MV-4-11 (cell line): ENCODE measurements at places on chromosomes 4 and X.

DNA sequence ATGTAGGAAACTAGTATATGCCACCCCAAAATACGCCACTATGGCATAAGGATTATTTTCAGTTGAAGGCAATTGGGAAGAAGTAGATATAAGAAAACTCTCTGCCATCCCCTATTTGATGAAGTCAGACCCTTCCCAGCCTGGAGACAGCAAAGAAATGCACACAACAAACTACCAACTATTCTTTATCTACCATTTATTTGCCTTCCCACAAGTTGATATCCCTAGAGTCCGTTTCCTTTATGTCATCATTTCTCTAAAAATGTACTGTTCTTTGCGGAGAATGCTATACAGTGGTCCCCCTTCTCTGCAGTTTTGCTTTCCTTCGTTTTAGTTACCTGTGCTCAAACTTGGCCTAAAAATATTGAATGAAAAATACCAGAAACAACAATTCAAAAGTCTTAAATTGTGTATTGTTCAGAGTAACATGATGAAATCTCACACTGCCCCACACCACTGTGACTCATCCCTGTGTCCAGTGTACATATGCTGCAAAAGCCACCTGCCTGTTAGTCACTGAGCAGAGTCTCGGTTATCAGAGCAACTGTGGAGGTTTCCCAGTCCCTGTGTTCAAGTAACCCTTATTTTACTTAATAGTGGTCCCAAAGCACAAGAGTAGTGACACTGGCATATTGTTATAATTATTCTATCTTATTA lies 152.3 kb downstream of the WDFY3 start:
- DNase-seq, result peak; percentile 55

- DNase-seq, result no peak
These were observed 67.0 kb downstream of the TNIP2 start for GRCh38 chr4:2689114-2689513.

DNA sequence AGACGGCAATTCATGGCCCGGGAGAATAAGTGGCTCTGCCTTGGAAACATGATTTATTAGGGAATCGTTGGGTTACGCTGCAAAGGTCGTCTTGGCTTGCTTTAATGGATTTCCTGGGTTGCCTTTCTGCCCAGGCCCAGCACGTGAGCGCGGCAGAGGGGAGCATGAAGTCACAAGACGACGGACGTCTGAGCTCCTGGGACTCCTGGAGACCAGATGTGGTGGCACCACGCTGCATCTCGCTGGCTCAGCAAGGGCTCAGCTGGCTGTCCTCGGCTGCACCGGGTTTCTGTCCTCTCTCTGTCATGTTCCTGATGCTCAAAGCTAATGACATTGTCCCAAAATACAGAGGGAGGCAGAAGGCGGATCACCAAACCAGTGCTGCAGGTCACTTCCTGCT lies 61.2 kb downstream of the C4orf50 start:
- no peak for DNase-seq

DNA sequence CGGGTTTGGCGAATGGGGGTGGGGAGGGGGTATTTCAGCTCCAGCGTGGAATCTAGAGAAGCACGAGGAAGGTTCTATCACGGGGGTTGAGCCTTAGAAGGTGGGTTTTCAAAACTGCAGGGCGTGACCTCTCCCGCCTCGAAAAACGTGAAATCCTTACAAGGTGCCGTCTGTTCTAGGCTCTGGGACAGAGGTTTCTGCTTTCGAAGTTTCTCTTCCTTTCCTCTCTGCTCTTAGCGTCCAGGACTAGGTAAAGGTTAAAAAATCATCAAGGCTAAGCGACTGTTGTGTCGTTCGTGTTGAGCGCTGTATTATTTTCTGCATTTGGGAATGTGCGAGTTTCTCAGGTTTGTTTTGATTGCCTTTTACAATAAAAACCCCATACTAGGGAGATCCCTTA lies 1.1 kb downstream of the FHL1 start:
- no peak for DNase-seq

DNA sequence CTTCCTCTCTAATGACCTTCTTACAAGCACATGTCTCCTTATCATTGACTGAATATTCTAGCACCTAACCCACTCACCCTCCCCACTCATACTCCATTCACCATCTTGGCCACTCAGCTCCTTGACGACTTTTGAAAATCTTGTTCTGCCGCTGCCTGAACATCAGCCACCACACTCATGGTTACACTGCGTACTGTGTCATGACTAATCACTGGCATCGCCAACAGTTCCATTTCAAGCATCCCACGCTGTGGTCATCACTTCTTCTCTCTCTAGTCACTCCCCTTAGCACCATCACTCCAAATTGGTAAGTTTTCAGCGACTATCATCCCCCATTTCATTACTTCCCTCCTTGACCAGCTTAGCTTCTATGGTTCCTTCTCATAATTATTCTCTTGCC lies 352.8 kb downstream of the MAPK10 start:
- no peak for DNase-seq

DNA sequence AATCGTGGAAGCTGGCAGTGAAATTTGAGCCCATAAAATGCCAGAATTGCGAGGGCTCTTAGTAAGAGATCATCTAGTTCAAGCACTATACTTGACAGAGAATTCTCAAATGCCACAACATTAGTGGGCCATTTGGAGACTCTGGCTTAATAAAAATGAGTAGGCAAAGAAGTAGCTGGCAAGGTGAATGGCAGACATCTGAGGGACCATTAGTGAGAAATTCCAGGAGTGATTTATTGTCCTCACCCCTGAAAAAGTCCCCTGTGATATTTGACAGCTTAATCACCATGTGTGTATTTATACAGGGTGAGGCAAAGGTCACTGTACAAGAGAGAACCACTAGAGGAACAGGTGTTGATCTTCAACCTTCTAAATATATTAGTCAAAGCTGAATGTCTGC lies 207.5 kb downstream of the CHRDL1 start:
- no peak for DNase-seq

- DNase-seq, result no peak
These were observed 27.7 kb upstream of the GLRB start for GRCh38 chr4:157048248-157048647.

DNA sequence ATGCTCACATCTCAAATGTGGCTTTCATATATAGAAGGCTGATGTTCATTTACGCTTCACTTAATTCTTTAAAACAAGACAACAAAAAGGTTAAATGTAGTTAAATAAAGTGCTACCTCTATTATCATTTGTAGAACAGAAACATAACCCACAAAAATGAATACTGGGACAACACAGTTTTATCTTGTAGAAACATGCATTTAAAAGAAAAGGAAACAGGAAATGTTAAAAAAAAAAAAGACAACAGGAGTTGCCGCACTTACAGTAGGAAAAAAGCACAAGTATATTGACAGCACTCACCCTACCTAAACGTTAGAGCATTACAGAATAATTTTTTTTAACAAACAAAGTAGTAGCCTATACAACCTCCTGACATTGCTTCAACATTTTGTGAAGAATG lies 4.8 kb downstream of the THOC2 start:
- DNase-seq, result no peak

DNA sequence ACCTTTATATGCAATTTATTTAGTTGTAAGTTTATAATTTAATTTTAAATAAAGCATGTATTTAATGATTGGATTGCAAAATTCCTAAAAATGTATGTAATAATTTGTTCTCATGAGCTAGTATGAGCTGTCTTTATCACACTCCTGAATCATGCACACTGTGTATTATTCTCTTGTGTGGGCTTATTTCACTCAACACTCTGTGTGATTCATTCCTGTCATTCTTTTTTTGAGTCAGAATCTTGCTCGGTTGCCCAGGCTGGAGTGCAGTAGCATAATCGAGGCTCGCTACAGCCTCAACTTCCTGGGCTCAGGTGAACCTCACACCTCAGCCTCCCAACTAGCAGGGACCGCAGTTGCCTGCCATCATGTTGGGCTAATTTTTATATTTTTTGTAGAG lies 123.1 kb upstream of the SLC34A2 start:
- no peak for DNase-seq

GRCh38 chr4:166092797-166093290 lies 219.8 kb downstream of the TLL1 start:
- no peak for DNase-seq

GRCh38 chr4:120773641-120774040 lies 148.9 kb downstream of the PRDM5 start:
- DNase-seq, result peak; percentile 58

DNA sequence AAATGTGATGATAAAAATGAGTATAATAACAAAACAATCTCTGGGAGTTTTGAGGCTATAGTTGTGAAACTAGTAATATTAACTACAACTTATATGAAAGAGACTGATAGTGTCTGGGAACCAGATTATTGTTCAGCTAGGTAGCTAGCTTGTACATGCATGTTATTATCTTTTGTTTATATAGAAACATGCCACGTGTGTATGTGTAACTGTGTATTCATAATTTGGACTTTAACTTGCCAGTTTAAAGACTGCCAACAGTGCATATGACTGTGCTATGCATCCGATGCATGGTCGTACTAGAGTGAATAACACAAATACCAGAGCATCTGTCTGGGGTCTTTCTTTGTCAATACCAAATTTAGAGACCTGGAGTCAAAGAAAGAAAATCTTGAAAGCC lies 92.2 kb downstream of the ADGRL3 start:
- no peak for DNase-seq

DNA sequence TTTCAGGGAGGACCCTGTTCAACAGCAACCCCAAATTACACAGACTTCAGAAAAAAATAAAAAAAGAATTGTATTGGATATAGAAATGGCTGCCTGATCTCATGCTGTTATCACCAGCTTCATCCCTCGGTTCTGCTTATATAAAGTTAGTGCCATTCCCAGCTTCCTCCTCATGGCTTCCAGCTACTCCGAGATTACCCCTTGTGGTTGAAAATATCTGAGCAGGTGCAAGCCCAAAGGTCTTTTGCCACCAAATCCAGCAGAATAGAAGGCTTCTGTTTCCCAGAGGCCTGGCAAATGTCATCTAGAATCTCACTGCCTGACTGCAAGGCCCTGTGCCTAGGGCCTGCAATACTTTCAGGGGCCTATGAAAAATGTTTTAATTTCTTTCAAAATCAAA lies 13.8 kb upstream of the HPGDS start:
- no peak for DNase-seq

DNA sequence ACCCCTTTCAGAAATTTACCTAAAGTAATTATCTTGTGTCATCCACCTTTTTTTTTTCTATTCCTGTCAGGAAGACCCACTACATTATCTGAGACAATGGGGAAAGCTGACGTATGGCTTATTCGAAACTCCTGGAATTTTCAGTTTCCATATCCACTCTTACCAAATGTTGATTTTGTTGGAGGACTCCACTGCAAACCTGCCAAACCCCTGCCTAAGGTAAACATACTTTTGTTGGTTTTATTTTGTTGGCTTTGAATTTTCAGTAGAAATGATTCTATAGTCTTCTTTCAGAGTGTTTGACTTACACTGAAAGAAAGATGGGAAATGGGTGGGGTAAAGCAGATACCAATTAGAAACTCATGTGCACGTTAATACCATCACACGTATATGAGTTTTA lies 2.2 kb downstream of the UGT2B7 start:
- DNase-seq, result no peak

GRCh38 chr4:47717188-47717587 lies 120.7 kb downstream of the CORIN start:
- DNase-seq, result no peak

DNA sequence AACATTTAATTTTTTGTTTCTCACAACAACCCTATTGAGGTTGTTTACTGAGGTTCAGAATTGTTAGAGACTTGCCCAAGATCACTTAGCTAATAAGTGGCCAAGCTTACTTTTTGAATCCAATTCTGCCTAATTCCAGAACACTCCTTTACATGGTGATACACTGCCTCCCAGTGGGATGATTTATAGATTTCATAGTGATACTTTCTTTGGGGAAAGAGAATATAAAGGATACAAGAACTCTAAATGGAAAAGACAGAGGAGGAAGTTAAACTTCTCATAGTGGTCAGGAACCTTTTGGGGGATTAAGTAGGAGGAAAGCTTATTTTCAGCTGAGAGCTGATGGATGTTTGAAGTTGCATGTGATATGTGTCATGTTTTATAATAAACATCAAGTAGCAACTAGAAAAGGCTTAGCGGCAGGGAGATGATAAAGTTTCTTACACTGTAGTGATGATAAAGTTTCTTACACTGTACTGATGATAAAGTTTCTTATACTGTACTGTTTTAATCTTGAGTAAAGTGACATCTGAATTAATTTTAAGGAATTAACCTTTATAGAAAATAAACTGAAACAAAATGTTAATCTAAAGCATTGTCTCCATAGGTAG lies 15.3 kb downstream of the STAG2 start:
- DNase-seq, result peak; percentile 69

DNA sequence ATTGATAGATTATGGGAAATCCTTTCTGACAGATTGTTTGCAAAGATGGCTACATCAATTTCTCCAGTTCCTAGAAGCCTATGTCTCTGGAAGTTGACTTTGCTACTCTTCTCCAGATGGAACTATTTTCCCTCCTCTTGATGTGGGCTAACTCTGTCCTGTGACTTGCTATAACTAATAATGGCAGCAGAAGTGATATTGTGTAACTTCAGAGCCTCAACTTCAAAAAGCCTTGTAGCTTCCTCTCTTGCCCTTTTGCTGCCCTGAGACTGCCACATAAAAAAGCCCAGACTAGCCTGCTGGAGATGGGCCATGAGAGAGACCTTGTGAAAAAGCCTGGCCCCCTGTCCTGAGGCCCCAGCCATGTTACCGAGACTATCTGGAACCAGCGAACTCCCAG lies 210.7 kb upstream of the SLC7A11 start:
- peak; percentile 74 for DNase-seq

DNA sequence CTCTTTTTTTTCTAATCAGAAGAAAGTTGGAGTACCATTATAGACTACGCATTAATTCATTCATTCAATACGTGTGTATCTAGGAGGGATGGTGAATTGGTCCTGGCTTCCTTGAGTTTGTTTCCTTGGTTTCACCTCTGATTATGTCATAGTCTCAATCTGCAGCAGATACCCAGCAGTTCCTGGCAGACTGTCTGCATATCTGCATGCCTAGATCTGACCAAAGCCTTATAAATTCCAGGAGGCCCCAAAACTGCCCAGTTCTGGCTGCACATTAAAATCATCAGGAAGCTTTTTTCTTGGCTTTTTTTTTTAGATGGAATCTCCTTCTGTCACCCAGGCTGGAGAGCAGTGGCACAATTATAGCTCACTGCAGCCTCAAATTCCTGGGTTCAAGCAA lies 27.2 kb upstream of the SLC34A2 start:
- no peak for DNase-seq

DNA sequence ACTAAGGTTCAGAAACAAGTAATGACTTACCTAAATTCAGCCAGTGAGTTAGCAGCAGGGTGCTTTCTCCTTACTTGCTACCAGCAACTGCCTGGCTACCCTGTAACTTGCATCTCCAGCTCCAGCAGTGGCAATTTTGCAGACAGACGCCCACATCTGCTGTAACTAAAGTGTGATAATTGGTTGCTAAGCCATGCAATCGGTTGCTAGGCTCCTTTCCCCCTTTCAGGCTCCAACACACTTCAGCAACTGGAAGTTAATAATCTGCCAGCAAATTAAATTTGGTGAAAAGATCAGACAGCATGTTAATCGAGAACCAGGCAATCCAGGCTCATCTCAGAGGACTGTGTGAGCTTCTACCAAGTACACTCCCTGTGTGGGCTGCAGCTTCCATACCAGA lies 24.2 kb upstream of the ARHGEF9 start:
- no peak for DNase-seq
